Stomach (tissue), 19 donors: ENCODE measurements at places on chromosomes 6 and 20.

DNA sequence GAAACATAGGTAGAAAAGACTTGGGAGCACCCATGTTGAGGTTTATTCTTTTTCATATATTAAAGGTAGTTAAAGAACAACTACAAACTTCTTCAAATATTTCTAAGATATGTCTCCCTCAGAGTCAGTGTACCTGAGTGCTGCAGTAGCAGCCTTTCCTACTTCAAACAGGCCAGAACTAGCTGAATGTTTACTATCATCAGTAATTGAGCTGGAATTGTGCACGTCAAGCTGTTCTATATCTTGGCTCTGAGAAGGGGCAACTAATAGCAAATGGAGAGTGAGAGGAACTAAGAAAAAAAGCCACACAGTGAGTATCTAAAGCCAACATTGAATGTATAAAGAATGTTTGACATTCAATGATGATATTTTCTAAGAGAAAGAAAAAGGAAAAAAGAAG is 21.7 kb downstream of the MTCL3 start:
- DNase-seq, result no peak

GRCh38 chr20:13793001-13793400 is 8.2 kb downstream of the NDUFAF5 start:
- no peak for DNase-seq

DNA sequence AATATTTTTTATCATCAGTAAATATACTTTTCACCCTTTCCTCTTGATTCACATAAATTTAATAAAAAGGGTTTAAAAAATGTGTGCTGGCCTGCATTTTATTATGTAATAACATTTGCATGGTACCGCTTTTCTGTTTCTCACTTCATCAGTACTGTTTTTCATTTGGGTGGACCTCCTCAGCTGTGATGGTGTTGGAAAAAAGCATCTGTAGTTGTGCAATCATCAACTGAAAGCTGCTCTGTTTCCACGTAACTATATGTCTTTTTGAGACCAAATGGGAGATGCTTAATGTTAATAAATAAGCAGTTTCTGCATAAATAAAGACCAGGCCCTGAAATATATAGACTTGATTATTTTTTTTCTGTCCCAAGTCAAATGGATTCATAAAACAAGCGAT is 31.6 kb upstream of the CENPW start:
- peak; percentile 14 for DNase-seq

DNA sequence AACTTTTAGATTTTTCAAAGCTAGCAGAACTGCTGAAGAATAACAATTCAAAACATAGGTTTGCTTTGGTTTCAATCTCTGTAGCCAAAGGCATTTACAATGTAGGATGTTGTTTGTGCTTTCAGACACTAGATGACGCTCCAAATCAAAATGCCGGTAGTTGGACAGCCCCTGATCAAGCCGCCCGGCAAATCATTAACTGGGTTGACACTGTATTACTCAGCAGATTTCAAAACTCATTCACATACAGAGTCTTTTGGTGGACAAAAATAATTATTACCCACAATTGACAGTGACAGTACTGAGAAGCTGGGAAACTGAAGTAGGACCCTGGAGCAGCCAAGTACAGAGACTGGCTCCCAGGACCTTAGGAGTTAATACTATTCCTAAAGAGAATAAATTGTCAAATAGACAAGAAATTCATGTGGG is 21.3 kb upstream of the HFE start:
- peak; percentile 95 for DNase-seq

GRCh38 chr6:41277605-41278004 is 8.9 kb downstream of the TREM1 start:
- DNase-seq, result no peak

- DNase-seq, result no peak
Measured at GRCh38 chr6:133954657-133955576, 1.9 kb downstream of the TBPL1 start.

GRCh38 chr6:118263921-118264486 is 284.1 kb upstream of the PLN start:
- no peak for DNase-seq

- no peak for DNase-seq
Measured at GRCh38 chr6:117345292-117345610, 79.9 kb downstream of the VGLL2 start.

- peak; percentile 59 for DNase-seq
Measured at GRCh38 chr6:111870742-111871064, 2.5 kb downstream of the FYN start.

DNA sequence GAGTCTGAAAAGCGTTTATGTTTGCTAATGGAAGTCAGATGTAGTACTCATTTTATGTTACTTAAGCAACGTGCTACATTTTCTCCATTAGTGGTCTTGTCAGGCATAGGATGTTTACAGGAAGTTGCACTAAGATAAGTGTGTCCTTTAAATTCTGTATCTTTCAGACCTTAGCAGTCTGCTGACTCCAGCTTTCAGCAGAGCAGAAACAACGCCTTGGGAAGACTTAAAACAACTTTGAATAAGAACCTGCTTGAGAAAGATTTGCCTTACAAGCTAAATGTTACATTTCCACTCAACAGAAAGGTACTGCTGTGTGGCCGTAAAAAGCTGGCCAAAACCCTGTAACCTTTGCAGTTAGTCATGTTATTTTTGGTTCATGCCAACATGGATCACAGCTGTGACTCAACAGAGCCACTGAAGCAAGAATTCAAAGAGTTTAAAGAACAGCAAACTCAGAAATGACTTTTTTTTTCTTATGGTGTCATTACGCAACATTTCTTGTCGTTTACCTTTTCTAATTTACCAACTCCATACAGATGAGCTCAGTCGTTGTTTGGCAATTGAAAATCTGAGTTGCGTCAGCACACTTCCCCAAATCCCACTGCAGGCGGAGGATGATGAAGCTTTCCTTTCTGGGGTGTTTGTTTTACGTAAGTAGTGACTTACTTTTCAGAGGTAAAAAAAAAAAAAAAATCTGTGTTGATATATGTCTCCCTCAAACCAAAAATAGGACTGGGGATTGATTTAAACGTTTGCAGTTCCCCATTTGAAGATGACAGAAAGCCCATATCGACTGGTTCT is 27.9 kb upstream of the BMP6 start:
- peak; percentile 32 for DNase-seq

GRCh38 chr6:22145823-22146677 is 150.8 kb downstream of the PRL start:
- DNase-seq, result no peak

GRCh38 chr6:164546263-164546662 is 763.1 kb downstream of the C6orf118 start:
- no peak for DNase-seq

DNA sequence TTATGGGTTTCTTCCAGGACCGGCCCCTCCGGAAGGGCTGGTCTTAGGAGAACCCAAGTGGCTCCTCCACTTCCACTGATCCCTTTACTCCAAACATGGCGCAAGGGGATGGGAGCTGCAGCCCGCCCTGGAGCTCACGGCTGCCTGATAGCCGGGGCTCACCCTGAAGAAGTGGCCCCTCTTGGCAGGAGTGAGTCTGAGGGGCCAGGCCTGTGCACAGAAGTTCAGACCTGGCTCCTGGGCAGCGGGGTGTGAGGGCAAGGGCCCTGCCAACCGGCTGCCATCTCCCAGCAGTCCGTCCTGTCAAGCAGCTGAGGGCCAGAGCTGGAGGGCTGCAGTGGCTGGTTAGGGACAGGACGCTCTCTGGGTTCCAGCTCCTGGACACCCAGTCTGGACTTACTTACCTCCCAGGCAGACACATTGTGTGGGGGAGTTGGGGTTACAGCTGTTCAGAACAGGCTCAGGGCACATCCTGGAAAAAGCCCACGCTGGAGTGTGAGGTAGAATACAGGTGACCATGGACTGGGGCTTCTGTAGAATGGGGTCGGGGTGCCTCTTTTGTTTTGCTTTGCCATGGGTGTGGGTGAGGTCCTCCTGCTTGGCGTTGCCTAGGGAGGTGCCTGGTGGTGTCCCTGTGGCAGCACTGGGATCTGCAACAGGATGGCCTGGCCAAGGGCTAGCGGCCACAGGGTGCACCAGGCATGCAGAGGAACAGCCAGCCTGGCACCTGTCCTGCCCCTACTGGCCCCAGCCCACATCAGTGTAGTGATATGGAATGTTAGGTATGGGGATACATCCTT is 88.4 kb downstream of the ASXL1 start:
- no peak for DNase-seq

DNA sequence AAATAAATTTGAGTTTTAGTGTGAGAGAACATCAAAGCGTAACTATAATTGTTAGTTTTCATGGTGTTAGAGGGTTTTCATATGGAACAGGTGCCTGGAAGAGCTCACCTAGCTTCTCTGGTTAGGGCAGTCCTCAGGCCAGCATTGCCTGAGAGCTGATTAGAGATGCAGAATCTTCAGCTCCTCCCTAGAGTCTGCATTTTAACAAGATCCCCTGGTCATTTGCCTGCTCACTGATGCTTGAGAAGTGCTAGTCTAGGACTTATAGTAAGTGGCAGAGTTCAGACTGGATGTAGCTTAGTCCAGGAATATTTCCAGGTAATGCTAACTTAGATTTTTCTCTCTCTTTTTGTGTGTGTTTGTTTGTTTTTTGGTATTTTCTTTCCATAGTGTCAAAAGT is 21.7 kb upstream of the SMIM26 start:
- DNase-seq, result no peak

GRCh38 chr6:167047554-167047953 is 48.4 kb downstream of the CEP43 start:
- peak; percentile 43 for DNase-seq

DNA sequence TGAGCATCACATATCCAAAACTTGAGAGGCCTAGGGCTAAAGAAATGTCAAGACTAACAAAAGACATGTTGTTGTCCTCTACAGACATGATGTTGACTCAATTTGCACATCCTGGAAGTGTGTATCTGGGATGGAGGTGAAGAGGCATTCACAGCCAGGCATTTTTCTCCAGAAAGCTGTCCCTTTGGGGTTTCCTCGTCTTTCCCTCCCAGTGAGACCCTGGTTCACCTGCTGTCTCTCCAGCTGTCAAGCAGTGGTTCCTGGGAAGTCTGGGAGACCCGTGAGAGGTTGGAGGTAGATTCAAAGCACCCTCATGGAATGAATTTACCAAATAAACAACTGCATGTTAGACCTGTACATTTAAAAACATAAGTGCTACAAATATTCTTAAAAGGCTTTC is 32.1 kb downstream of the BACH2 start:
- no peak for DNase-seq

- no peak for DNase-seq
Measured at GRCh38 chr20:2585811-2586210, 49.4 kb downstream of the TMC2 start.

- no peak for DNase-seq
Measured at GRCh38 chr6:133704371-133704770, 184.5 kb upstream of the TCF21 start.

GRCh38 chr6:19721766-19722377 is 115.3 kb upstream of the ID4 start:
- no peak for DNase-seq

DNA sequence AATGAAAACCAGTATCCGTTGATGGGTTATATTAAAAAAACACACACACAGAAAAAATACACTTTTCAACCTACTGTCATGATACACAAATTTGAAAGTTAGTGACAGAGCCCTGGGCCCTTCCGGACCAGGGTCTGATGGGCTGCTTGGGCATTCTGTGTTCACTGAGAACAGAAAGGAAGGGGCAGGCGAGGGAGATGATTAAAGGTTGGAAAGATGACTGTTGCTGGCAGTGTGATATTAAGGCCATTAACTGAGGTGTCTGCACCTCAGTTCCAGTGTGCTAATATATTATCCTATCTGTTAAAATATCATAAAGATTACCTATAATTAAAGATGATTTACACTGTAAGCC is 18.7 kb upstream of the QKI start:
- DNase-seq, result no peak

DNA sequence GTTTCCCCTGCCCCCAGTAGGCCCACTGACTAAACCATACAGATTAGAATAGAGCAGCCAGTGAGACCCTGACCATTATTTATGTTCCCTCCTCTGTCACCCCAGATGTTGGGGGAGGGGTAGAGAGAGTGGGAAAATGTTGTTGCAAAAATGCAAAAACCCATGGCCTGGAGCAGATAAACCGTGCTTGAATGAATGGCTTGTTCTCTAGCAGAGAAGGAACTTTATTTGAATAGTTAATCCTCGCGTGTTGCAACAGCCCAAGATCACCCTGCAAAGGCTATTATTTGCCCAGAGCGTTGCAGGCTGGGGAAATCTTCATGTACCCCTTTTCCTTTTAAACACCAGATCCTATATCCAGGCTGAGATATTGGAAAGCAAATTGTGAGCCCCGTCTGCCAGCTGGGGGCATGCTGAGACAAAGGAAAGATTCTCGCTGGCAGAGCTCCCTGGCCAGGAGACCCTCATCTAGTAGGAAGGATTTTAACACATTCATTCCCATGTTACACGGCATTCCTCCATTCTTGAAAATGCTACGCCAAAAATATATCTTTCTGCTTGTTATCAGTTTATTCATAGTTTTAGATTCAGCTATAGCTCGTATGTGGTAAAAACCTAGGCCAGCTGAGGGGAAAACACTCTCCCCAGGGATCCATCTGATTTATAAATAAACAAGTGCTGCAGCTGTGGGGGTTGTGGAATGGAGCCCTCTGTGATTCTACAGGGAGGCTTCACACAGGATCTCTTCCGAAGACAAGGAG is 53.0 kb downstream of the LINC00237 start:
- DNase-seq, result peak; percentile 18

DNA sequence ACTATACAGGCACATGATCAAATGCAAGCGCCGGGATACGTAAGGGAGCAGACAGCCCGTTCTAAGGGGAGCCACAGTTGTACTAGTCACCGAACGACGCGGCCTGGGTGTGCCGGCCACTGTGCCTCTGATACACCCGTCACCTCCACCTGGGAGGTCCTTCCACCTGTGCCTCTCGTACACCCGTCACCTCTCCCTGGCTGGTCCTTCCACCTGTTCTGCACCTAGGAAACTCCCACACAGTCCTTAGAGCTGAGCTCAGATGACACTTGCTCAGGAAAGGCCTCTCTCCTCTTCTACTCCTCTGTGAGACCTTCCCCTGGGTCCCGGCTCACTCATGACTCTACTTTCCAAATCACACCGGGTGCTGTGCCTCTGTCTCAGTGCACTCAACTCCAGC is 245.0 kb downstream of the TTLL2 start:
- DNase-seq, result no peak

GRCh38 chr6:21808551-21809242 is 215.1 kb downstream of the SOX4 start:
- no peak for DNase-seq

DNA sequence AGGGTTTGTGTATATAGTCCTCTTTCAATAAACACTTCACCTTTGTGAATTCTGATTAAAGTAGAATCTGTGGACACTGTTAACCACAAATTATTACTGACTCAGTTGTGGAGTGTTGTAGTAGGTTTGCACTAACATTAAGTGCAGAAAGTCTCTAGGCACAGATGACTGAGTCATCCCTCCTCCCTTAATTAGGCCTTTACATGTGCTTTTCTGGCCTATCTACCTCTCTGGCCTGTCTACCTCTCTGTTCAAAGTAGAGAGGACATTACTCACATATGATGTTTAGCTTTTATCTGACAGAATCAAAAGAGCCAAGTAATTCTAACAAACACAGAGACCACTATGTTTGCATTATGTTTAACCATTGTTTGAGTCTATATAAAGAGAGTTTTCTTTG is 783.0 kb downstream of the TENT5A start:
- DNase-seq, result no peak

GRCh38 chr20:7665376-7665775 is 274.9 kb downstream of the HAO1 start:
- no peak for DNase-seq
